ENCODE measurements at places on chromosomes 11 and 22.

DNA sequence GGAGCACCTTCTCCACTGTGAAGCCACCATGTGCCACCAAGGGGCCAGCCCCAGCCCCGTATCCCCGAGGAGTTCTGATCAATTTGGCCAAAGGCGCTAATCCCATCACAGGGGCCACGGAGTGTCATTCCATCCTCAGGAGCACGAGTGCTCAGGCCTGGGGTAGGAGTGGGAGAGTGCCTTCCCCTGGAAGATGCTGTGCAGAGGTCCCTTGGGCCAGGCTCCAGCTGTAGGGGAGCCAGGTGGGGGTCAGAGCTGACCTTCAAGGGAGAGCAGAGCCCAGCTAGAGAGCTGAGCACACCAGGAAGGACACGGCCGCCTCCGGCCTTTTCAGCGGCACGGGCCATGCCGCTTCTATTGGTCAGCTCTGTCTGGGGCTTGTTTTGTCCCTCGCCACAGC is 1459.9 kb downstream of the BRD1 start:
- DNase-seq = no peak

DNA sequence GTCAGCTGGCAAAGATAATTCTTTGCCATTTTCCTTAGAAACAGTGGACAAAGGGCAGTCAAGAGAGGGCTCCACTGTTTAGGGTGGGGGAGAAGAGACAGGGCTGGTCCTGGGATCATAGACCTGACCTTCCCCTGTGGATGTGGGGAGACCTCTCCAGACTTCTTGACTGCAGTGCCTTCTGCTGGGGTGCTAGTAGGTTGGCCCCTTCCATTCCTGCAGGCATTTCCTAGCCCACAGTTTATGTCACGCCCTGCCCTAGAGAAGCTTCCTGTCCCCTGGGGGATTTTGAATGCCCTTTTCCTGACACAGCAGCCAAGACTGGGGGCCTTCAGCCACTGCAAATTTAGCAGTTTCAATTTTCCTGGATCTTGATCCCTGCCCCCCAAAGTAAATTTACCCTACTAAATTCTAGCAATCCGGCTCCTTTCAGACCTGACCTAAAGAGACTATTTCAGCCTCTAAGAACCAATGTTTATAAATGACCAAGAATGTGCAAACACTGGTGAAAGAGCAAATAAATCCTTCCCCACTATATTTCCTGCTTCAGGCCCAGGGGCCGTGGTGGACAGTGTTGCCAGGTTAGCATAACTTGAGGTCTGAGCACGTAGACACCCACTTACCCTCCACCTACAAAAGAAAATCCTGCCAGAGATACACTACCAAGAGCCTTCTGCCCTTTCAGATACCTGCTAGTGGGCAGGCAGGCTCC is 58.4 kb downstream of the PPFIBP2 start:
- DNase-seq = no peak

DNA sequence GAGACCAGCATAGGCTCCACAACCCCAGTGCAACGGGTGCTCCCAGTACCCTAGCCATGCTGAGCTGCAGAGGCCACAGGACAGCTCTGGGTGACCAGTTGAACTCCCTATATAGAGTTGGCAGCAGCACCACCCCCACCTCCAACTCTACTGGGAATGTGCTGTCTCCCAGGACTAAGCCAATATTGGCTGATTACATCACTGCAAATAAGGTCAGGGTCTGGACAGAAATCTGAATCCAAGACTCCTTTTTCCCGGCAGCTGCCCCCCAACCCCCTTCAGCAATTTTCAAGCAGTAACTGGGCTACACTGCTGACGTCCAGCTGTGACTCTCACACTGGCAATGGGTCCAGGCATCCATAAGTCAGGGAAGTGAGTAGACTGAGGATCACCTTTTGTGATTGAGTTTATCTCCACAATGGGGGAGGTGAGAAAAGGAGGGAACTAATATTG is at the start of gene HPX:
TSS of gene HPX (minus strand) at position 82 of the 453 bp plus-strand sequence. CDS start at position 58, 24 bp downstream.
- no peak for DNase-seq

GRCh38 chr11:48207881-48208280 is 8.7 kb upstream of the OR4B1 start:
- no peak for DNase-seq

DNA sequence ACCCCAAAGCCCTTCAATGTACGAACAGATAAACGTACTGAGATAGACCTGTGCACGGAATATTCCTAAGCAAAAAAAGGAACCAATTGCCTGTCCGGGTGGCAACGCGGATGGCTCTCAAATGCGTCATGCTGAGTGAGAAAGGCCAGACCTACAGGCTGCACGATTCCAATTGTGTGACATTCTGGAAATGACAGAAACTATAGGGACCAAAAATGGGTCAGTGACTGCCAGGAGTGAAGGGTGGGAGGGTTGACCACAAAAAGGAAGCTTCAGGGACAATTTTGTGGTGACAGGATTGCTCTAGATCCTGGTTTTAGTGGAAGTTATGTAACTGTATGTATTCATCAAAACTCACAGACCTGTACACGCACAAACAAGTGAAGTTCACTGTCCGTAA is 24.0 kb upstream of the SYT8 start:
- no peak for DNase-seq

GRCh38 chr22:22710719-22711531 is 66.5 kb downstream of the GGTLC2 start:
- peak; percentile 83 for DNase-seq

DNA sequence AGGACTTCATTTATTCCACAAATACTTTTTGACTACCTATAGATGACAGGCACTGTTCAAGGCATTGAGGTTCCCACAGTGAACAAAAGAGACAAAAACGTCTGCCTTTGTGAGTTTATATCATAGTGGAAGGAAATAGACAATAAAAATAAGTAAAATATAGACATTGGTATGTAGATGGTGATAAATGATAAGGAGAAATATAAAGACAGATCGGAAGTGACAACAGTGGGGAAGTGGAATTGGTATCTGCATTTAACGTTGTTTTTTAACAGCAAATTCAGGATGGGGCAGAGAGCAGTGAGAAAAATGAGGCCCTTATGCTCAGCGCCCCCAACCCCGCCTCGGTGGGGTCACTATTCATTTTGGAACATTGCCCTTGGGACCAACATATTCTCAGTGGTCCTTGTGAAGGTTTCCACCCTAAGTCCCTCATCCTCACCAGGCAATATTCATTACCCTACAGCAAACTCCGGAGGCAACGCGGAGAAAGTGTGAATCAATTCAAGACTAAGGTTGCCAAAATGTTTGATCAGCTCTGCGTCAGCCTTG is 627 bp upstream of the PEX26 start:
- no peak for DNase-seq

DNA sequence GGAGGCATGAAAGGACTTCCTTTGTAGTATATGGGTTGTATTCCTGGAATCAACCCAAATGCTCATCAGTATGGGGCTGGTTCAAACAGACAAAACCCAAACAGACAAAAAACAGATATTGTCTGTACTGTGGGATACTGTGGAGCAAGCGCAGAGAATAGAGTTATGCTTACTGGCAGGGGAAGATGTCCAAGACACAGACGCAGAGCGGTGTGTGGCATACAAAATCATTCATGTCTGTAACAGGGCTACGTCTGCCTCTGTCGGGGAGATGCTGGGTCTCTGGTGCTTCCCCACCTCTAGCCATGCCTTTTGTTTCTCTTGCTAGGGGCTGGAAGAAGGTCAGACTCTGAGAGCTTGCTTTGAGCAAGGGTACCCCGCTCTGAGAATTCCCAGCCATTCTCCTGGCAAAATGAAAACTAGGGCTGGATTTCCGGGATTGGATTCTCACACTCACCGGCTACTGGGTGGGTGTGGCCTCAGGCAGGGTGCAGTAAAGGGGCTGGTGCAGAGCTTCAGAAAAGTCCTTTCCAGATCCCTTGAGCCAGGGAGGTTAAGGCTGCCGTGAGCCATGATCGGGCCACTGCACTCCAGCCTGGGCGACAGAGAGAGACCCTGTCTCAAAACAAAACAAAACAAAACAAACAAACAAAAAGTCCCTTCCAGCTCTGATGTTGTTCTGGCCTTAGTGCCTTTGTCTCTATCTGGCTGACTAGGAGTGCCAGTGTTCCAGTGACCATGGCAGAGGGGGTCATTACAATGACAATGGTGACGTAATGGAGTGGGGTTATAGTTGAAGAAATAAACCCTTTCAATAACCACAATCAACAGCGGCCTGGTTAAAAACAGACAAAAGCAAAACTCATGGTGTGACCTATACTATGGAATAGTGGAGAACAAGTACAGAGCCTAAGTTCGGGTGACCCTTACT is 2.9 kb upstream of the ABCC8 start:
- DNase-seq = no peak

DNA sequence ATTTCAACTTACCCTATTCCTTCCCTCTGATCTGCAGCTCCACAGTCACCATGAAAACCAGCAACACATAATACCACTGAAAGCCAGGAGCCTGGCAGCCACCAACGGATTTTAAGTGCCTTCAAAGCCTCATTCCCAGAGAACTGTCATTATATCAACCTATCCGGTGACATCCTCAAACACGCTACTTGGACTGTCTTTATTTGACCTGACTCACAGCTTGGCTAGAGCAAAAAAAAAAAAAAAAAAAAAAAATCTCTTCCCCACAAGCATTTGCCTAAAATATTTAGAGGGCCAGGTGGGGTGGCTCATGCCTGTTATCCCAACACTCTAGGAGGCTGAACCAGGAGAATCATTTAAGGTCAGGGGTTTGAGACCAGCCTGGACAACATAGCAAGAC is 32.4 kb upstream of the ARHGAP32 start:
- DNase-seq = no peak

- no peak for DNase-seq
Observed at GRCh38 chr11:128279866-128280265, 307.5 kb downstream of the ETS1 start.

DNA sequence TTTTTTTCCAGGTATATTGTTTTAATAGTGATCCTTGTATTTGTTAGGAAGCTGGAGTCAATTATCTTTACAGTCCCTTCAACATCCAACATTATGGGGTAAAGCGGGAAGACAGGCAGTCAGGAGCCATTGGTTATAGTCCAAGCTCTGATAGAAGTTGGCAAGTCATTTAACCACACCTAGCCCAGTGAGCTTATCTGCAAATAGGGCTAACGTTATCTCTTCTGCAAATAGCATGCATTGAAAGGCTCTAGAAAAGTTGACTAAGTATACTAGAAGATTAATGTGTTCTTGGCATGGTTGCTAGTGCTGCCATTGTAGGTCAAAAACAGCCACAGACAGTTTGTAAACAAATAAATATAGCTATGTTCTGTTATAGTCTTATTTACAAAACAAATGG is 520.7 kb downstream of the OPCML start:
- DNase-seq = no peak

- no peak for DNase-seq
Observed at GRCh38 chr11:19561011-19561410, 151.6 kb upstream of the NAV2 start.

DNA sequence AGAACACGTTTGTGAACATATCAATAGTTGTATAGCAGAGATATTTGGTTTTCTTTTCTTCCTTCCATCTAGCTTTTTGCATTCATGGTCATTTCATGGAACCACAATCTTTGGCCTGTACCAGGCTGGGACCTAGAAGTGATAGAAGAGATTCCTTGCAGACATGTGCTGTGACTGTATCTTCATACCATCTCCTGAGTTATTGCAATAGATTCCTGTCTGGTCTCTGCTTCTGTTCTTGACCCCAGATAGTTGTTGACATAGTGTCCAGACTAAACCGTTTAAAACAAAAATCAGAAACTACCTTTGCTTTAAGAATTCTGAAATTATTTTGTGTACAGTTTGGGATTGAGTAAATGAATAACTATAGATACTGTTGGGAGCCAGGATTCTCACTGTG is 16.8 kb downstream of the PANX1 start:
- DNase-seq = no peak

- no peak for DNase-seq
Observed at GRCh38 chr22:37968452-37969251, 15.2 kb downstream of the POLR2F start.

DNA sequence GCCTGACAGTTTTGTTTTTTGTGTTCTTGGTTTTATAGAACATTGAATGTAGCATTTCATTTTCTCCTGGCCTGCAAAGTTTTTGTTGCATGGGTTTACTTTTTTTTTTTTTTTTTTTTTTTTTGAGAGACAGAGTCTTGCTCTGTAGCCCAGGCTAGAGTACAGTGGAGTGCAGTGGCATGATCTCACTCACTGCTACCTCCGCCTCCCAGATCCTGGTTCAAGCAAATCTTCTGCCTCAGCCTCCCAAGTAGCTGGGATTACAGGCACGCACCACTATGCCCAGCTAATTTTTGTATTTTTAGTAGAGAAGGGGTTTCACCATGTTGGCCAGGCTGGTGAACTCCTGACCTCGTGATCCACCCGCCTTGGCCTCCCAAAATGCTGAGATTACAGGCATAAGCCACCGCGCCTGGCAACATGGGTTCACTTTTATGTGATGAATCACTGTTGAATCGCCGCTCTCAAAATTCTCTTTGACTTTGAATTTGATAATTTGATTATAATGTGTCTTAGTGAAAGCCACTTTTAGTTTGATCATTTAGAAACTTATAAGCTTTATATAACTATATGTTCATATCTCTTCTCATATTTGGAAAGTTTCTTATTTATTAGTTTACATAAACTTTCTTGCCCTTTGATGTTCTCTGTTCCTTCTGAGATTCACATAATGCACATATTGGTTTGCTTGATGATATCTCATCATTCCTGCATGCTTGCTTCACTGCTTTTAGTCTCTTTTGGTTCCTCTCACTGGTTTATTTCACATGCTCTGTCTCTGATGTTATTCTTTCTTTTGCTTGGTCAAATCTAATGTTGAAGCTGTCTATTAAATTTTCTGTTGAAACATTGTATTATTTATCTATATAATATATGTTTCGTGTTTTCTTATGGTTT is 589.0 kb upstream of the CNTN5 start:
- DNase-seq = no peak

DNA sequence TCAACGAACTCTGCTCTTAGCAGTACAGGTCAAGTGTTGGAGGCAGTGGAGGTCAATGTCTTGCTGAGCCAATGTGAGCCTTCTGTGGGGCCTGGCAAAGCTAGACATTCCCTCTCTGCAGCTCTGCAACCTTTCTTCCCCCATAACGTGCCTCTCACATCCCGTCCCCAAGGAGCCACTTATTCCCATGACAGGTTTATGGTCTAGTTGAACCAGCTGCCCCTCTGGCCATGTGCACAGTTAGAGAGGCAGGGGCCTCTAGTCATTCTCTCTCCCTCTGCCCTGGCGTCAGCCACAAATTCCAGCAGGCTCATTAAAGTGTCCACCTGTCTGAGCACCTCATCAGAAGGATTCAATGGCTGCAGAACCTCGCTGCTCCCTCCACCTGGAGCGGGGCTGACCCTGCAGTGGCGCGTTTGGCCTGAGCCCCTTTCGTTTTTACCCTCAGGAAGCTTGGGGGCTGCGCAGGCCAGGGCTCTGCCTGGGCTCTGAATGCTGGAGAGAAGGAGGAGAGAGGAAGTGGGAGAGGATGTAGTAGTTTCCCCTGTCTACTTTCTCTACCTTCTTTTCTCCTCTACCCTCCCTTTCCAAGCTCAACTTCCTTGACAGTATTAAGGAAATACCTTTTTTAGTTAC is 302.1 kb upstream of the B3GAT1 start:
- no peak for DNase-seq

- DNase-seq = no peak
Observed at GRCh38 chr11:120420572-120420971, 84.4 kb downstream of the ARHGEF12 start.

- DNase-seq = no peak
Observed at GRCh38 chr11:68397256-68397655, 63.3 kb upstream of the PPP6R3 start.

Measured in activated T-cell treated with anti-CD3 and anti-CD28 coated beads, Interleukin-2, amount 50 U/mL, for 48 hours (primary cell).